T-helper 2 cell (primary cell): ENCODE measurements at places on chromosomes 13 and 19.

GRCh38 chr19:15948223-15949058, at the start of gene OR10H4:
TSS of gene OR10H4 (plus strand) at chr19:15949008. CDS start at chr19:15949008, 0 bp downstream.
- DNase-seq = no peak

- DNase-seq = no peak
Observed at GRCh38 chr13:43516401-43516833, 270.4 kb downstream of the ENOX1 start.

- DNase-seq = no peak
Observed at GRCh38 chr19:16185768-16186123, 536 bp downstream of the FAM32A start.

- peak; percentile 41 for DNase-seq
Observed at GRCh38 chr19:873084-873483, 13.6 kb downstream of the CFD start.

DNA sequence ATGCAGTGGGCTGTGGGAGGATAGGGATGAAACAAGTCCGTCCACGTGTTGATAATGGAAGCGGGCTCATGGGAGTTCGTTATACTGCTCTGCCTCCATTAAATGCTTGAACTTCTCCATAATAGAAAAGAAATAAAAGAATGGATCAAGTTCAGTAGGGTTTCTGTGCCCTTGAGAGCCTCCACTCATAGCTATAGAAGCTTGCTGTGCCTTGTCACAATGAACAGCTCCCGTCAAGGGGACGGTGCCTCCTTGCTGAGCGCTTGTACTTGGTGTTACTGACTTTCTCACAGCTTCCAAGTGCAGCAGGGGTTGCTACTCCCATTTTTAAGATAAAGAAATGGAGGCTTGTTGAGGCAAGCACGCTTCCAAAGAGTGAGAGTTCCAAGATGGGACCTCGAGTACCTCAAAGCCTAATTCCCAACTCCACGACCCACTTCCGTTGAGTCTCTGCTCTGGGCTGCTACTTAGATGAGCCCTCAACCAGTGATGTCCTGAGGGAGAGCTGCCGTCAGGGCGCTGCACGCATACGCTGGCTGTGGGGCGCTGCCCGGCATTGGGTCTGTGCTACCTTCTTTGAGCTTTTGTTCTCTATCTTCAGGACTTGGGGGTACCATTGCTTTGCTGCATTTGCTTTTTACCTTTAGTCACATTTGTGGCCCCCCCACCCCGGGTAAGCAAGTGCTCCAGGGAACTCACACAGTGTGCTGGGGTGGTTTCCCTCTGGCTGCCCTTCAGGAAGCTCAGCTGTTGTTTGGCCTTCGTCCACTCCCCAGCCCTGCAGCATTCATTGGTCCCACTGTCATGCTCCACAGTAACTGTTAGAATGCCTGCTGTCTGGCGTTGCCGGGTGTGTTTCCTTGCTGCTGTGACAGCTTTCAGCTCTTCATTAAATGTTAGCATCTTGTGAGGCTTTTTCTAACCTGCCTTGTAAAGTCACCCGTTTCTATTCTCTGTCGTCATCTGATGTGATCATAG, 9.5 kb downstream of the SNRNP70 start:
- no peak for DNase-seq

DNA sequence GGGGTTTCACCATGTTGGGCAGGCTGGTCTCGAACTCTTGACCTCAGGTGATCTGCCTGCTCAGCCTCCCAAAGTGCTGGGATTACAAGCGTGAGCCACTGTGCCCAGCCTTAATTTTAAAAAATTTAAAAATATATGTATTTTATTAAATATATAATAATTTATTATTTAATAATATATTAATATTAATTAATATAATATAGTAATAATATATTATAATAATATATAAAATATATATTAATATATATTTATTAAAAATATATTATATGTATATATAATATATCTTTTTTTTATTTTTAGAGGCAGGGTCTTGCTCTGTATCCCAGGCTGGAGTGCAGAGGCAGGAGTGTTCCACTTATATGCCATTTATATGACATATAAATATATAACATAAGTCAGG, 52.9 kb upstream of the ADGRE1 start:
- no peak for DNase-seq

- DNase-seq = no peak
Observed at GRCh38 chr13:111114362-111115060, 599 bp upstream of the ARHGEF7 start.

DNA sequence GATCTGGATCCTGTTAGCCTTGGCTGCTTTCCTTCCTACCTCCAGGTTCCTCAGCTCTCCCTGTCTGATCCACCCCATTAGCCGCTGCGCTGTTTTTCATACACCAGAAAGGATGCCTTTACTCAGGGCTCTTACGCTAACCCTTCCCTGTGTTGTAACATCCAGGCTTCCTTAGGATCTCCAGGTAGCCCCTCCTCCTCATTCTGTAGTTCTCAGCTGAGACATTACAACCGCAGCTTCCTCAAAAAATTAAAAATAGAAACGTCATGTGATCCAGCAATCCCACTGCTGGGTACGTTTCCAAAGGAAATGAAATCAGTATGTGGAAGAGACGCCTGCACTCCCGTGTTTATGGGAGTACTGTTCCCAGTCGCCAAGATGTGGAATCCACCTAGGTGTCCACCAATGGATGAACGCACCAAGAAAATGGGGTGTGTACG, 18.4 kb upstream of the MYADM start:
- no peak for DNase-seq

DNA sequence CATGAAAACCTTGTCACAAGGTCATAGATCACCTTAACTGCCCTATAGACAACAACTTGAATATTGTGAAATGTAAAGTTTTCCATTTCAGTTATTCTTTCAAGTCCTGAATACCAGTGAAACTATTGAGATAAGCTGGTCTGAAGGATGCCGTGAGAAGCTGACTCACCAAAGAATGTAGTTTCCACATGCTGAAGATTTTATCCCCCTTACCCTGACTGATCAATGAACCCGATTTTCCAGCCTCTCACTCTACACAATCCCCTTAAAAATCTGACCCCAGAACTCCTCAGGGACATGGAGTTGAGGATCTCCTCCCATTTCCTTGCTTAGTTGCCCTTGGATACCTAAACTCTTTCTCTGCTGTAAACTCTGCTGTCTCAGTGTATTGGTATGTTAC, 67.5 kb downstream of the POSTN start:
- DNase-seq = no peak

DNA sequence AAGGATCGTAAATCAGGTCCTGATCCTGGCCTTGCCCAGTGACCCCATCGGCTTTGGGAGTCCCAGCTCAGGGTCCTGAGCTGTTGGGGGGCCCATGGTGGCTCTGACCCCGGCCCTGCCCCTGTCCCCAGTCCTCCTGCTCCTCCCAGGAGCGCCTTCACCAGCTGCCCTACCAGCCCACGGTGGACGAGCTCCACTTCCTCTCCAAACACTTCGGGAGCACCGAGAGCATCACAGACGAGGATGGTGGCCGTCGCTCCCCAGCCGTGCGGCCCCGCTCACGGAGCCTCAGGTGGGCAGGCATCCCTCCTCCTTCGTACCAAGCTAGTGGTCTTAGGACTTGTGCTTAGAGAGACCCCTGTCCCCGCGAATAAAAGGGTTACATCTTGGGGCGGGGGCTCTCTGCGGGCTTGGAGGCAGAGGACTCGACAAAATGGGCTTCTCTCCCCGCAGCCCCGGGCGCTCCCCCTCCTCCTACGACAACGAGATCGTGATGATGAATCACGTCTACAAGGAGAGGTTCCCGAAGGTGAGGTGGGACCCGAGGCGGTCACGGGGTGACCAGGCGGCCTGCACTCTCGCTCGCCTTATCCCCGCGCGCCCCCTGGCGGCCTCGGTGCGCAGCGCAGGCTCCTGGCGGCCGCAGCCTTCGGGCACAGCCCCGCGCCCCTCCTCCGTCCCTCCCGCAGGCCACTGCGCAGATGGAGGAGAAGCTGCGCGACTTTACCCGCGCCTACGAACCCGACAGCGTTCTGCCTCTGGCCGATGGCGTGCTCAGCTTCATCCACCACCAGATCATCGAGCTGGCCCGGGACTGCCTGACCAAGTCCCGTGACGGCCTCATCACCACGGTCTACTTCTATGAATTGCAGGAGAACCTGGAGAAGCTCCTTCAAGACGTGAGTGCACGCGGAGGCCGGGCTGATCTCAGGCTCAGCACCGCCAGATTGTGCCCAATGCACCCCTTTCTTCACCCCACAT, 9.1 kb downstream of the MAST1 start:
- DNase-seq = peak; percentile 76

- no peak for DNase-seq
Observed at GRCh38 chr19:15220833-15221232, 11.4 kb downstream of the EPHX3 start.

GRCh38 chr19:55276720-55277430, 3.0 kb downstream of the HSPBP1 start:
- no peak for DNase-seq

GRCh38 chr19:3369337-3370213, 3.2 kb downstream of the NFIC start:
- no peak for DNase-seq

DNA sequence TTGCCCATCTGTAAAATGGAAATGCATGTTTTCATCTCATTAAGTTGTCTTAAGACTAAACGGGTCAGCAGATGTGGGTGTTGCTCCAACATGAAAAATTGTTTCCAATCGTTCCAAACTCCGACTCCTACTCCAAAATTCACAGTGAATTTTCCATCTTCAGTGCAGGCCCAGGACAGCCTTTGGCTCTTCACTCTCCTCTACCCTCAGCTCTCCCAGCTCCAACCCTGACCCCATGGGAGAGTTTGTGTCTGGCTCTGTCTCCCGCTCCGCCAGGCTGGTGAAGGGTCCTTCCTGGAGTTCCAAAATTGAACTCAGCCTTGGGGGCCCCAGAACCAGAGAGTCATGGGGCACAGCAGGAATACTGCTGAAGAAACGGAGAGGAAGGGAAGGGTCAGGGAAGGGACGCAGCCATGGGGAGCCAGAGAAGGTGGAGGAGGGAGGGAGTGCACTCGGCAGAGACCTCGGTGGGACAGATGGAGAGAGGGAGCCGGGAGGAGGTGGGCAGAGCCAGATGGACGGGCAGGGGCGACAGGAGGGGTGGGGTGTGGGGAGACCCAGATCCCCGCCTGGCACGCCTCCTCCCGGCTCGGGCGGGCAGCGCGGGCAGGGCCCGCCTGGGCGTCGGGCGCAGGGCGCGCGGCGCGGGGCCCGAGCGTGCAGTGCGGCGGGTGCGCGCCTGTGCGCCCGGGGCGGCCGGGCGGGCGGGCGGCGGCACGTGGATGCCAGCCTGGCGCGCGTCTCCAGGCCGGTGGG, 45.6 kb downstream of the CELF5 start:
- DNase-seq = no peak

GRCh38 chr13:47146136-47146535, 249.3 kb upstream of the HTR2A start:
- no peak for DNase-seq

DNA sequence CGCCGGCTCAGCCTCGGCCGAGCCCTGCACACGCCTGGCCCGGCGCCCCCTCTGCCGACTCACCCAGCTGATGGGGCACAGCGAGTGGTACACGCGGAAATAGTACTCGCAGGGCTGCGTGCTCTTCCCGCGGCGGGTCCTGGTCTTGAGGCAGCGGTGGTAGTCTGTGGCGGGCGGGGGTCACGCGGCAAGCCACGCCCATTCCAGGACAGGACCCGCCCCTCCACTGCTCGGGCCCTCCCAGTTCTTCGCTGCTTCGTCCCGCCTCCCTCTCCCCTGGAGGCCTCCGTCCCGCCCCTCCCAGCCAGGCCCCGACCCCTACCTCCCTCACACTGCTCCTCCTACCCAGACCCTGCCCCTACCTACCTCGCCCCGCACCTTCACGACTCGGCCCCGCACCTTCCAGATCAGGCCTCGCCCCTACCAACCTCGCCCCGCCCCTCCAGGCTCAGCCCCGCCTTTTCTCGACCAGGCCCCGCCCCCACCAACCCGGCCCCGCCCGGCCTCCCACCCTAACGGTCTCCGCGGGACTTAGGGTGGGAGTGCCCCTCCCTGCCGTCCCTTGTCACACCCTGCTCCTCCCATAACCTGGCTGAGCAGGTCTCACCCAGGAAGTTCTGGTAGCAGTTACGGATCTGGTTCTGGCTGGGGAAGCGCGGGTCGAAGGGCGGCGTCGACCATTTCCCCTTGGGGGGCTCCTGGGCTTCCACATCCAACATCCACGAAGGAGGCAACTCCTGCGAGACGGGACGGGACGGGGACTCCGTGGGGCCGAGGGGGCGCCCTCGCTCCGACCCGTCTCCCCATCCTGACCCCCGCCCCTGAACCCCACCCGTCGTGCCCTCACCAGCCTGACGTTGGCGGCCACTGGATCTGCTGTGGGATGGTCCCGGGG, 469 bp downstream of the COX6B2 start:
- peak; percentile 73 for DNase-seq

GRCh38 chr13:66461021-66461420, 769.1 kb downstream of the PCDH9 start:
- DNase-seq = no peak

DNA sequence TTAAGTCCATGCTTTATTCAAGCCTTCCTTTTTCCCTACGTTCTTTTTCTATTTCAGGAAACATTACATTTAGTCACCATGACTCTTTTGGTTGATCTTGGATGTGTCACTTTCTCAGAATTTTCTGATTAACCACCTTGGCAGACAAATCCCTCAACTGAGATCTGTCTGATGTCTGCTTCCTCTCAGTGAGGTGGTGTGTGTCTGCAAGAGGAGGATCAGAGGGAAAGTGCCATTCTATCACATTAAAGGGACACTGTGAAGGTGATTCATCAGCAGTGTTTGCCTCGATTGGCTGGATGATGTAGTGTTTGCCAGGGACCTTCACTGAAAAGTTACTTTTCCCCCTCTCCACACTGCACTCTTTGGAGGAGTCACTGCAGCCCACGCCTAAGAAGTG, 3.0 kb upstream of the CCNP start:
- no peak for DNase-seq

DNA sequence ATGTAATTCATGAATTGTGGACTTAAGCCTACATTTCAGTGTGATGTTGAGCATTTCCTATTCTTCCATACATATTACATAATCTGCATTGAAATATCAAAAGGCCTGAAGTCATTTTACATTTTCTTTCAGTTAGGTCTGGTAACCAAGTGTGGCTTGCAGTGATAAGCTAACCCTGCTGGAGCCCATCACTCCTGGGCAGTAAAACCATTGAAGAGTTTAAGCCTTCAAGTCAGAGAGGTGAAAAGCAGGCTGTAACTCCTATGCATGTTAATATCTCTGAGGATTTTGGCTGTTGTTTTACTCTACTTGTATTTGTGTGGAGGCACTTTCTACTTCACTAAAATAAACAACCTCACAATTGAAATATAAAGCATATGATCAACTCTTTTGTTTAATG, 248.8 kb downstream of the SLITRK5 start:
- no peak for DNase-seq

- DNase-seq = no peak
Observed at GRCh38 chr13:80296638-80297037, 44.3 kb downstream of the SPRY2 start.
